ENCODE measurements at places on chromosomes 12 and 14.

DNA sequence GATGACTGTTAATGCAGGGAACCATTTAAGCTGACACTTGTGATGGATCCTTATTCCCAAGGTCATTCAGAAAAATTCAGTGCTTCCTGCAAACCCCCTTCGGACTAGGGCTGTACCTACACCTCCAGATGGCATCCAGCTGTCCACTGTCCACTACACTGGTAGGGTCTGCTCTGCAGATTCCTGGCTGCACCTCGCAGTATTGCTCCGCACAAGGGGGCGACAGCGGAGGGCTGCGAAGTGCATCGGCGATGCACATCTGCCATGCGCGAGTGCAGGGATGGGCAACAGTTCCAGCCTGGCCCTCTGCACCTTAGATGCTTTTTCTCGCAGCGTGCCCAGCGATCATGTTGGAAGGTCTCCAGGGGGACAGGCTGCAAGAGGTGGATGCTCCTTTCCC, 55.5 kb downstream of the KCNA5 start:
- no peak for DNase-seq

DNA sequence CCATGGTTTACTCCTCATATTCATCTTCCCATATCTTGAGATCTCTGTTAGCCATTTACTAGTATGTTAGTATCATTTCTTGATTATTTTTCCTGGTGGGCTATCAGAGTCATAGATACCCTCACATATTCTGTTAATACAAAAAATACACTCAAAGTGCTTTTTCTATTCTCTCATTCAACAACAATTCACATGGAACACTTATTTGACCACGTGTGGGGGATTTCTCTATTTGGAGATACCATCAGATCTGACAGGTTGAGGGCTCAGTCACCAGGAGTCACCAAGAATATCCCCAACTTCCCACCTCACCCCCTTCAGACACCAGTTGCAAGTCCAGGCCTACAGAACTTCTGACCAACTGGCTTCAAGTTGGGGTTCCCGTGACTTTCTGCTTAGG, 51.9 kb upstream of the A2ML1 start:
- DNase-seq: no peak

- no peak for DNase-seq
These were observed 242.7 kb downstream of the ATXN7L3B start for GRCh38 chr12:74780182-74780849.

- no peak for DNase-seq
These were observed 5.2 kb downstream of the LPCAT3 start for GRCh38 chr12:7013101-7013500.

DNA sequence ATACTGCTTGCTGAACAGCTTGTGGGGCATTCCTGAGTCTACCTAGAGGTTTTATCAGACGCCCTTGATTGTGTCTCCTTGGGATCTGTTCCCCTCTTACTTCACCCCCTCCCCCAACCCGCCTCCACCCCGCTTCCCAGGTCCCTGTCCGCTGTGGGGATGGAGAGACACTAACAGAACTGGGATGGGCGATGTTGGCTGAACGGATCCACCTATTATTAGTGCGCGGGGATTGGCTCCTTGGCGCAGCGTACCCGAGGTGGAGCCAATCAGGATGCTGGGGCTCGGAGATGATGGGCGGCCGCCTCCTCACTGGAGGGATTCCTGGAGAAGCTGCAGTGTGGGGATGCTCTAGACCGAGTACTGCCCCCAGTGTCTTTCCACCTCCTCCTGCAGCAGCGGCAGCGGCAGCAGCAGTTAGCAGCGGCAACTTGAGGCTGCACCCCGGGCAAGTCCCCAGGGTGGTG, at the start of gene SYT1:
TSS of gene SYT1 (plus strand) at position 372 of the 467 bp plus-strand sequence.
- DNase-seq: no peak

DNA sequence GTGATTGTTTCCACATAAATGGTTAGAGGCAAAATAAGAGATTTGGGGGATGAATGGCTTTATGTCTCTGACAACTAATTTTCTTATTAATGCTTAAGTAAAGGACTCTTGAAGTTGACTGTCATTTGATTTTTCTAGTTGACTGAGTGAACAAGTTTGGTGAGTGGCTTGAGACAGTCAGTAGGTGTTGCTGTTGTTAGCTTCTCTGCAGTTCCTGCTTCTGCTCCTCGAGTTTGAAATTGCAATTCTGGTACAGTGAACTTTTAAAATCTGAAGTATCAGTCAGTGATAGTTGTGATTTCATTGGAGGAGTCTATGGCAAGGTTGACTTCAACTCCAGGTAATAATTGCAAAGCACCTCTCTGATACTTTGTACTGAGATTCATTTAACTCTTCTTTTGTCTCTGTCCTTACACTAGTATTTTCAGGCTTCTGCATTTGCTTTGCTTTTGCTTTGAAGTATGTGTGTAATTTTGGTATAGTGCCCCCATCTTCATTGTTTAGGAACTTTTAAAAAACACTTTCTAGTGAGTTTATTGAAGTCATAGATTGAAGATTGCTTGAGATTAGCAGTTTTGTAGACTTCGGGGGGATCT, 415.5 kb downstream of the PCNX1 start:
- no peak for DNase-seq

DNA sequence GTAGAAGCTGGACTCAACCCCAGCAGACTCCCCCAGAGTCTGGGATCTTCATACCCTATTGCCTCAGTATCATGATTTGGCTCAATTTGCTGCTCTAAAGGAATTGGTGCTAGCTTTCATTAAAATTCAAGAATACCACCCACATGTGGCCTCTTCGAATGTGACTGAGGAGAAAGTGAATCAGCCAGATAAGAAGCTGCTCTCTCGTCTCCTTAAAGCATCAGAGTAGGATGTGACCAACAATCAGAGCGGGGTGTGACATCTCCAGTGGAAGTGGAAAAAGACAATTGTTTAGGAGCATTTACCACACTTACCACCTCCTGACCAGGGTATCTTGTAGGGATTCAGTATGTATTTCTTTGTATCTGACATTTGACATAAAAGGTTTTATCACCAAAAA, 278.2 kb upstream of the DIO2 start:
- DNase-seq: no peak

DNA sequence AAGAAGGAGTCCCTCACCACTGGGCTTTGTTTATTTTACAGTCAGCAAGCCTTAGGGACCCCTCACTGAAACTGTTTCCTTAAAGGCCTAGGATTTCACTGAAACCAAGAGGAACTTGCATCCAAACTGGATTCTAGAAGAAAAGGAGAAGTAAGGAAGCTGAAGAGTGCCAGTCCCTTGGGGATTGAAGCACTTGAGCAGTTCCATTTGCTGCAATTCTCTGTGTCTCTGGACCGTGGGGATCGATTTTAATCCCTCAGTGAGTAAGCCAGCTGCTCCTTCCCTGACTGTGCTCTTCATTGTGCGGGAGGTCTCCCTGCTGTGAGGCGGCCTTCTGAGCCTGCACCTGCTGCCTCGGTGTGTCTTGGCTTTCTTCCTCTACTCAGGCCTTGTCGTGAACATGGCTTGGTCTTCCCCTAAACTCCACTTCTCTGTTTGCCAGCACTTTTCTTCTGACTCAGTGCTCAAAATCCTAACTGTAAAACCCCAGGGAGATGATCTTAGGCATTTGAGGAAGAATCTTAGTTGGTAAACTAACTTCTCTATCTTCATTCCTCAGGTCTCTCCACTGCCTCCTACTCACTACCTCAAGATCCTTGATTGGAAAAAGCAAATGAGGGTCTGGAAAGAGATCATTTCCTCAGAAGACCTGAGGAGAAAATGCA, 132.6 kb downstream of the SLC38A6 start:
- DNase-seq: no peak

DNA sequence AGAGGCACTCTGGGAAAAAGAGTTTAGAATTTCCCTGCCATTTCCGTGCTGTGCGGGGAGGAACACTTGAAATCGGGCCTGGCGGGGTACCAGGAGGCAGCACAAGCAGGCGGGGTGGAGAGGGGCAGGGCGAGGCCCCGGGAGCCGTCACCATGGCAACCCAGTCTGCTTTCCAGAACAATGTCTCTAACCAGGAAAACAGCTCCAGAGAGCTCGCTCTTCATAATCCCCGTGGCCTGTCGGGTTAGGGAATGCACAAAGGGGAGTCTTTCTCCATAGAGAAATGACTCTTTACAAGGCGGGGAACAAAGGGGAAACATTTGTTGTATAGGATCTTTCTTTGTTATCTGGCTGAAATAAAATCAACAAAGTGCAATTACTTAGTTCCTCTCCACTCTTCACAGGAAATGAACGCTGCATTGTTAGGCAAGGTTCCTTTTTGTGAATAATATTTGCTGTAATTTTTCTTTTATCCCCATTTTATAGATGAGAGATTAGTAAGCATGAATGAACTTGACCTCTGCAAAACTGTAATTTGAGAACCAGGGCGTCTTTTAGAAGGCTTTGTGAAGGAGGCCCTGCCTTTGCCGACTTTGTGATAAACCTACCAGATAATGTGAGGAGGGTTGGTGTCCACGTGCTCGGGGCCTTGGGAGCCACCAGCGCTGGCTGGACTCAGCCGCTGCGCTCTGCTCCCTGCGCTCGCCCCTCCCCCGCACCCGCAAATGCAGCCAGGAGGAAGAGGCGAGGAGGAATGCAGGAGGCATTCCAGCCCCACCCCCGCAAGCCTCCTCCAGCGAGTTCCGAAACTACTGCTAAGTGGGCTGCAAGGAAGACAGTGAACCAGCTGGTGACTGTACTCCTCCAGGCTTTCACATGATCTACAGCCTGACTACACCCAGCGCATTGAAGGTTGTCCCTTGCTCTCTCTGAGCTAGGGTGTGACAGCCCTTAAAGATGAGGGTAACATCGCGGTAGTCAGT, 105.2 kb upstream of the ATF7IP start:
- DNase-seq: no peak

- DNase-seq: no peak
These were observed 3.7 kb downstream of the TBX5 start for GRCh38 chr12:114402084-114402717.

DNA sequence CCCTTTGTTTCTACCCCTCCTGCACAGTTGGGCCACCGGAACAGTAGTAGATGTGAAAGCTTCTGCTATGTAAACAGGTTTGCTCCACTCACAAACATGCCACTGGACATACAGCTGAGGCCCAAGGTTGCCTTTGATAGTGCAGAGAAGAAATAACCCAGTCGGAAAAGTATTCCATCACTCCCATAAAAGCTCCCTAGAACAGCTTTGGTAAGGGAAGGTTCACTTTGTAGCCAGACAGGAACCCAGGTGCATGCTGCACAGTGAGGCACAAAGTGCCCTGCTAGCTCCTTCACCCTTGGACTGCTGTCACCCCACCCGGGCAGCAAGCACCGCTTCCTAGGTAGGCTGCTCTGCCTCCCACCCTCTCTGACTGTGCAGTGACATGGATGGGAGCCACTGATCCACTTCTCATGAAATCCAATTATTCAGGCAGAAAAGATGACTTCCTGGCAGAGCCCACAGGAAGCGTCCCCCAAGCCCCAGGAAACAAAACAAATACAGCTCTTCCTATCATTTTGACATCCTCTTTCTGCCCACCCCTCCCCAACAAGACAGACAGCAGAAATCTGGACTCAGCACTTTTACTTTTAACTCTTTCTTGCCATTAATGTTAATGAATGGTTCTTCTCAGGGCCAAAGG, 100.2 kb downstream of the SRGAP1 start:
- DNase-seq: no peak

DNA sequence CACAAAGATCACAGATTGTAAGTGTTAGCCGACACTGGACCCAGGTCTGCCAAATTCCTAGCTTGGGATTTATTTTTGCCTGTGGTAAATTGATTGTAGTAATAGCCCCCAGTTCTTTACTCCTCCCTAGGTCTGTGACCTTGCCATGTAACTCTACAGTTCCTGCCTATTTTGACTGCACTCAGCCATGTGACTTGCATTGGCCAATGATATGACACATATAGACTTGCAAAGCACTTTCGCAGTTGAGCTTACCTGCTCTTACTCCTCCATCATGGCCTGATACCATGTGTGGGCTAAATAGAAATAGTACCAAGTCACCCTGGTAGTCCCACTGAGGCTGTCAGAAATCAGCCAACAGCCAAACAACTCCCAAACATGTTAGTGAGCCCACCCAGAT, 240.3 kb downstream of the DUSP6 start:
- DNase-seq: no peak

- no peak for DNase-seq
These were observed 148.2 kb downstream of the ADGRD1 start for GRCh38 chr12:131101703-131102492.

DNA sequence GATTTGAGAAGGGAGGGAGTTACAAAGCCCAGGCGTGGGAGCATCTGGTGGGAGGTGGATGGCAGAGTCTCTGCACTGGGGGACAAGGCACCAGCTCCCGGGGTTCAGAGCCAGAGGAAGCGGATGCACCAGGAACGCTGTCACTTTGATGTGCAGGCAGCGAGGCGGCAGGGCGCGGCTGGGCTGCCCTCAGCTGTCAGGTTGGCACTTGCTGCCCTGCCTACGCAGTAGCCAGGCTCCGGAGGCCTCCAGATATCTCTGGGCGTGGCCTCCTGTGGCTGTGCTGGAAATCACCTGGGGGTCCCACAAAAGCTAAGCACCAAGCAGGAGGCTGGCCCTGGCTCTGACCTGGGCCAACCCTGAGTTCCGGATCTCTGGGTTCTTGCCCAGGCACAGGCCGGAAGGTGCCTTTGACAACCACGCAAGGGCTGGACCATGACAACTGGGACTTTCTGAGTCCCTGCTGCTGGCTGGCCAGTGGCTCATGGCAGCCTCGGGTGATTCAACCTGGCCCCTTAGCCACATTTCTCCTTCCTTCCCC, 62.1 kb upstream of the MAP1LC3B2 start:
- DNase-seq: no peak

DNA sequence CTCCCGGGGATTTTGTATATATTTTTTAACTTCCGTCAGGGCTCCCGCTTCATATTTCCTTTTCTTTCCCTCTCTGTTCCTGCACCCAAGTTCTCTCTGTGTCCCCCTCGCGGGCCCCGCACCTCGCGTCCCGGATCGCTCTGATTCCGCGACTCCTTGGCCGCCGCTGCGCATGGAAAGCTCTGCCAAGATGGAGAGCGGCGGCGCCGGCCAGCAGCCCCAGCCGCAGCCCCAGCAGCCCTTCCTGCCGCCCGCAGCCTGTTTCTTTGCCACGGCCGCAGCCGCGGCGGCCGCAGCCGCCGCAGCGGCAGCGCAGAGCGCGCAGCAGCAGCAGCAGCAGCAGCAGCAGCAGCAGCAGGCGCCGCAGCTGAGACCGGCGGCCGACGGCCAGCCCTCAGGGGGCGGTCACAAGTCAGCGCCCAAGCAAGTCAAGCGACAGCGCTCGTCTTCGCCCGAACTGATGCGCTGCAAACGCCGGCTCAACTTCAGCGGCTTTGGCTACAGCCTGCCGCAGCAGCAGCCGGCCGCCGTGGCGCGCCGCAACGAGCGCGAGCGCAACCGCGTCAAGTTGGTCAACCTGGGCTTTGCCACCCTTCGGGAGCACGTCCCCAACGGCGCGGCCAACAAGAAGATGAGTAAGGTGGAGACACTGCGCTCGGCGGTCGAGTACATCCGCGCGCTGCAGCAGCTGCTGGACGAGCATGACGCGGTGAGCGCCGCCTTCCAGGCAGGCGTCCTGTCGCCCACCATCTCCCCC, 777 bp downstream of the ASCL1 start:
- no peak for DNase-seq

Measured in cortex of kidney (tissue), 1 donor.